ENCODE measurements at places on chromosomes 16 and 17. TPM values are rescaled to one million over a fixed set of nuclear protein-coding genes. Genes with fewer than 3 reads are reported as not detected.

The WNK4 gene
- total RNA-seq, result not detected

The MYH13 gene
- total RNA-seq, result not detected

The PDXDC1 gene
- total RNA-seq, result 45.0 TPM

GRCh38 chr17:20925091-20925490 lies 117.7 kb downstream of the USP22 start:
- no peak for DNase-seq

GRCh38 chr17:6387442-6387841 lies 47.5 kb downstream of the AIPL1 start:
- DNase-seq, result no peak

- no peak for DNase-seq
These were observed 9.9 kb downstream of the COL1A1 start for GRCh38 chr17:50191359-50192143.

Data from adrenal gland (tissue), 19 donors.